ENCODE measurements at places on chromosomes 3 and 15. TPM values are rescaled to one million over a fixed set of nuclear protein-coding genes. Genes with fewer than 3 reads are reported as not detected.
A peak's percentile ranks its signal among the peaks of the same experiment; 100 is the strongest.

DNA sequence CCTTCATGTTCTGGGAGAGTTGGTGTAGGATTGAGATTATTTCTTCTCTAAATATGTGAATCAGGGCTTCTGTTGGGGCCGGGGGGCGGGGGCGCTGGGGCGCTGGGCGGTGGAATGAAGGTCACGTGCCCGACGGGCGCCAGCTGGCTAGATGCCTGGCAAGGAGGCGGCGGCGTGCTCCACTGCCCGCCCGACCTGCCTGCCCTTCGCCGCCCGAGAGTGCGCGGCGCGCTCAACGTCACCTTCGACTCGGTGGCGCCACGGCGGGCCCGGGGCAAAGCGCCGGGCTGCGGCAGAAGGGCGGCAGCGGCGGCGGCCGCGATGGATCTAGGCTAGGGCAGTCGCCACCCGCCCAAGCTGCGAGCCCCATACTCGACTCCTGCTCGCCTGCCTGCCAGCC is 47.0 kb upstream of the LHFPL4 start:
- no peak overlapping the region for H3K27ac ChIP-seq
- H3K27me3 ChIP-seq, result peaks cover 33% of the 10 kb centered on the region
- H3K4me1 ChIP-seq, result peaks cover 5% of the 10 kb centered on the region
- DNase-seq, result peak; percentile 53
- no peaks in the 10 kb centered on the region for H3K36me3 ChIP-seq

DNA sequence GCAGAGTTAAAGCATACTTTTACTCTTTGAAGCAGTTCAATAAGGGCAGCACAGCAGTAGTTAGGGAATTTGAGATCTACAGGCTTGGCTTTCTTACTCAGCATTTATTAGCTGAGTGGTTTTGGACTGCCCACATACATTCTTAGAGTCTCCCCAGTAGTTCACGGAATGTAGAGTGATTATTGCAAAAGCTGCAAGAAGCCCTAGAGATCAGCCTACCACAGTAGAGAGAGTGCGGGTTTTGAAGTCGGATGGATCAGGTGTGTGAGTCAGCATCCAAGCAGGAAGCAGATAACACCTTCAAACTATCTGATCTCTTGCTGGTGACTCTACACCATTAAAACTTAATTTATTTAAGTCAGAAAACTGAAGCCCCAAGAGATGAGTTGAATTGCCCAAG is 171.9 kb downstream of the SYNPR start:
- no peak overlapping the region for H3K4me3 ChIP-seq
- H3K27me3 ChIP-seq, result no peaks in the 10 kb centered on the region
- DNase-seq, result no peak

DNA sequence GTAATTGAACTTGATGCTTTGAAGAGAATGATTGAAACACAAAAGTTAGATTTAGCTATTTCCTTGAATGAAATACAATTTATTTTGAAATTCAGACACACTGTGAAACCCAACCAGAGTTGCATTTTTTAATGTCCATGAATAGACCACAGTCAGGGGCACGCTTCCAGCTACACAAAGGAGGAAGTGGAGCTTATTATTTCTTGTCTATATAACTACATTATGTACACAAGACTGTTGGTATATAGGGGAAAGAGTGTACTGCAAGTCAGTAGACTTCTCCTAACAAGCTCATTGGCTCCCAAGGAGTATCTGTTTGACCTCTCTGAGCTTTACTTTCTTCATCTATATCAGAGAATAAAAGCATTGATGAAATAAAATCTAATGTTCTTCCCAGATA is 326.2 kb downstream of the RYR3 start:
- no peak overlapping the region for H3K27ac ChIP-seq
- no peak overlapping the region for H3K4me3 ChIP-seq
- no peak for DNase-seq
- peaks cover 3% of the 10 kb centered on the region for H3K4me1 ChIP-seq

DNA sequence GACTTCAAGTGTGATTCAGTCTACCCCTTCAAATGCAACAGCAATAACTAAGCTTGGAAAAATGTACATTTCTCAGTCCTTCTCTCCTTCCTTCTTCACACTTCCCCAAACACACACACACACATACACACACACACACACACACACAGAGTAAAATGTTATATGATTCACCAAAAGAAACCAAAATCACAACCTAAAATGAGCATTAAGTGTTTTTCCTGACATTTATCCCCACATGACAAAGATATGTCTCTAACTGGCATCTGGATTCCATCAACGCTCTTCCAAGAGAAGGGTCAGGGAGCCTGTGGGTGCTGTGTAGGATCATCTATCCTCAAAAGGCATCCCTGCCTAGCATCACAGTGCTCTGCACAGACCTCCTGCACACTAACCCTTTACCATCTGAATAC is 21.0 kb downstream of the PDZRN3 start:
- H3K36me3 ChIP-seq, result no peaks in the 10 kb centered on the region
- no peak overlapping the region for H3K27ac ChIP-seq
- no peaks in the 10 kb centered on the region for H3K27me3 ChIP-seq
- no peak overlapping the region for H3K4me3 ChIP-seq
- H3K4me1 ChIP-seq, result no peaks in the 10 kb centered on the region

DNA sequence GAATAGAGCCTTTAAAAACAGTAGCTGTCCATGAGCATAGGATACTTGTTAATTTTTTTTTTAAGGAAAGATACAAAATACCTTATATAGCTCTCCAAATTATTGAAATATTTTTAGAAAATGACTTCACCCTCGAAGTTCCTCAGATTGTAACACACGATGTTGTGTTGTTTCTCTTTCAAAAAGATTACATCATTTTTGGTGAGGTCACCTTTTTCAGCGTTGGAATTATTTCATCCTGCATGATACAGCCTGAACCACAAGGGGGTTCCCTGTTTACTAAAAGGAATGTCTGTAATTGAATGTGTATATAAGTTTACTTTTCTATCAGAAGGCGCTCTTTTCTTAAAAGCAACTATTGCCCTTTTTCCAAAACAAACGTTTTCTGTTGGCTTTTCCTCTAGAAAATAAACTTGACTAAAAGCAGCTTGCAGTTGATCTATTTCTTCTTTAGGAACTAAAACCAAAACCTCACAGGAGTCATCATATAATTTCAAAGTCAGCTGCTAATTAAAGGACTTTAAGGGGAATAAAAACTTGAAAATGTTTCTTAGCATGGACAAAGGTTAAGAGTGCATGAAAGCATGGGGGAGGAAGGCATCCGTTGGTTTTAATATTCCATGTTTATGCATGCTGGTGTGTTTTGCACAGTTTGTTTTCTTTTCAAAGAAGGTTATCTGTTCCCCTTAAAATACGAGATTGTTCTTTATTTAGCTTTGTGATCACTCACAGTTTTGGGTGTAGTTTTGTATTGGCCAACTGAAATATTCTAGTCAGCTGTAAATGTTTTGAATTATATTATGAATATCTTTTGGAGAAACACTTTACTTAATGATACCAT is 29.4 kb downstream of the LYSMD4 start:
- no peak for DNase-seq
- H3K27ac ChIP-seq, result peak overlapping the region; percentile 32
- H3K27me3 ChIP-seq, result no peaks in the 10 kb centered on the region
- H3K36me3 ChIP-seq, result no peaks in the 10 kb centered on the region
- H3K4me3 ChIP-seq, result no peak overlapping the region

GRCh38 chr3:35592589-35593295 is 46.6 kb upstream of the ARPP21 start:
- H3K27ac ChIP-seq, result no peak overlapping the region
- no peak overlapping the region for H3K4me3 ChIP-seq
- no peak for DNase-seq
- H3K4me1 ChIP-seq, result no peaks in the 10 kb centered on the region
- no peaks in the 10 kb centered on the region for H3K27me3 ChIP-seq

- H3K4me1 ChIP-seq, result no peaks in the 10 kb centered on the region
- no peak overlapping the region for H3K4me3 ChIP-seq
- H3K27ac ChIP-seq, result no peak overlapping the region
- DNase-seq, result no peak
- peaks cover 4% of the 10 kb centered on the region for H3K27me3 ChIP-seq
These were observed 106.2 kb downstream of the TLE3 start for GRCh38 chr15:69991551-69991980.

DNA sequence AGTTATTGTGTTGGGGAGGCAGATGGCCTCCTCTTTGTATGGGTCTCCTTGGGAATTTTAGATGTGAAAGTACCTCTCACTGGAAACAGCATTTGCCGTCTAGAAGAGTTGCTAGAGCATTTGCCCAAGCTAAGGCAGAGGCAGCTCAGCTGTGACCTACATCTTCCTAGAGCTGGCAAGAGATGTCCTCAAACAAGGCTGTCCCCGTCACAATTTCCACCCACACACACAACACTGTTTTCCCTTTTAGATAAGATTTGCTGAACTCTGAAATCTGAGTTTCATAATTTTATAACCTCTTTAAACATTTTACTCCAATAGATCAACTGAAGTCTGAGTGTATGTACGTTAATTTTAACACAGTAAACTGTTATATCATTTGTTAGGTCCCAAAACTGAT is 352.6 kb downstream of the EPHB1 start:
- H3K4me1 ChIP-seq, result no peaks in the 10 kb centered on the region
- no peaks in the 10 kb centered on the region for H3K36me3 ChIP-seq
- H3K27me3 ChIP-seq, result no peaks in the 10 kb centered on the region
- H3K4me3 ChIP-seq, result no peak overlapping the region

The MGLL gene
- 0.50 TPM for total RNA-seq

The NEK10 gene
- 0.57 TPM for total RNA-seq

The SNX22 gene
- total RNA-seq, result 0.59 TPM

The FEM1B gene
- 41.1 TPM for total RNA-seq

The SLC12A8 gene
- total RNA-seq, result 0.26 TPM
